ENCODE measurements at places on chromosomes 11 and 22.

DNA sequence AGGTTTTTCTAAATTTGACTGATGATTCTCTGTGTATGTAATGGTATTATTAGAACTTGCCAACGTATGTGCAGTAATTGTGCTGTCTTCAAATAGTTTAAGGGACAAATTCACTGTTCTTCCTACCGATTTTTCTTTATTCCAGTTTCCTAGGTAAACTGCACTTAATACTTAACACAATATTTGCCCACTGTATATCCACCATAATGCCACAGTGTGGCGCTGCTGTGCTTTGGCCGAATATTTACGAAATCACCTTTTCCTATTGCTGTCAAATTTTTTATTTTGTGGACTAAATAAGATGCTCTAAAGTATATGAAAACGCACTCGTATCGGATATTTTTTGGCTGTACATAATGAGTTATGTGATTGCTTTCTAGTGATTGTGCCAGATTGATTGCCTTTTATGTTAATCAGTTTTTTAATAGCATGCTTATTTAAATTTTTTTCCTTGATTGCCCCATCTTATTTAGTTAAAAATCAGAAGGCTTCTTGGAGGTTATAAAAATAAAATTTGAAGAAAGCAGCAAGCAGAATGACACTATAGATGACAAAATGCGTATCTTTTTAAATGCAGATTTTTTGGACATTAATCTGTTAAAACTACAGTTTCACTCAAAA, 10.5 kb downstream of the AASDHPPT start:
- DNase-seq, result peak; percentile 23

DNA sequence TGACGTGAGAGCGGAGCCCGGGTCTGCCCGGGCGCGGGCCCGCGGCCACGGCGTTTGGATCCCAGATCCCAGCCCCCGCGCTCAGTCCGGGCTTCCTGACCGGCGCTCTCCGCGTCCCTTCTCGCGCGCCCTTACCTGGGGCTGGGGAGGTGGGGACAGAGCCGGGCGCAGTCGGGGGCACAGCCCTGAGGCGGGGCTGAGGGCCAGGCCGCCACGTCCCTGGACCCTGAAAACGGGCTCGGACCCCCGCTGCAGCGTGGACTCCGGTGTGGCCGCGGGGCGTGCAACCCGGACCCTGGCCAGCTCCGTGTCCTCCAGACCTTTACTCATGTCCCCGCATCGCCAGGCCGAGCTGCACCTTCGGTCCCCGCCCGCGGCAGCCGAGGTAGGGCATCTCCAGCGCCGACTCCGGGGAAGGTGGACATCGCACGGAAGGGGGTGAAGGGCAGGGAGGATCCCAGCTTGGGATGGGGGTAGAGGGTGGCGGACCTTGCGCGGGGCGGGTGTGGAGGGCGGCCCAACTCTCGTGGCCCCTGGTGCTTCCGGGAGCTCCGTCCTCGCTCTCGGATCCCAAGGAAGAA, 9.9 kb upstream of the AIFM3 start:
- DNase-seq, result peak; percentile 59

- no peak for DNase-seq
These were observed 24.1 kb downstream of the RRAS2 start for GRCh38 chr11:14334893-14335292.

DNA sequence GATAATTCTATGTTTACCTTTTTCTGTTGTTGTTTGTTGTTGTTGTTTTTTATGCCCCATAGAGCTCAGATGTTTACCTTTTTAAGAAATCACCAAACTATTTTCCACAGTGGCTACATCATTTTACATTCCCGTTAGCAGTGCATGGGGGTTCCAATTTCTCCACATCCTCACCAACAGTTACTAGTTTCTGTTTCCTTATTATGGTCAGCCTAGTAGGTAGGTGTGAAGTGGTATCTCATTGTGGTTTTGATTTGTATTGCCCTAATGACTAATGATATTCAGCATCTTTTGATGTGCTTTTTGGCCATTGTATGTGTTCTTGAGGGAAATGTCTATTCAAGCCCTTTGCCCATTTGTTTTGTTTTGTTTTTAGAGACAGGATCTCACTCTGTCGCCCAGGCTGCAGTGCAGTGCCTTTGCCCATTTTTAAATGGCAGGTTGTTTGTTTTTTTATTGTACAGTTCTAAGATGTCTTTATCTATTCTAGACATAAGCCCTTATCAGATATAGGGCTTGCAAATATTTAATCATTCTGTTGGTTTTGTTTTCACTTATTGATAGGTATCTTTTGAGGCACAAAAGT, 27.5 kb downstream of the CHEK2 start:
- DNase-seq, result no peak

DNA sequence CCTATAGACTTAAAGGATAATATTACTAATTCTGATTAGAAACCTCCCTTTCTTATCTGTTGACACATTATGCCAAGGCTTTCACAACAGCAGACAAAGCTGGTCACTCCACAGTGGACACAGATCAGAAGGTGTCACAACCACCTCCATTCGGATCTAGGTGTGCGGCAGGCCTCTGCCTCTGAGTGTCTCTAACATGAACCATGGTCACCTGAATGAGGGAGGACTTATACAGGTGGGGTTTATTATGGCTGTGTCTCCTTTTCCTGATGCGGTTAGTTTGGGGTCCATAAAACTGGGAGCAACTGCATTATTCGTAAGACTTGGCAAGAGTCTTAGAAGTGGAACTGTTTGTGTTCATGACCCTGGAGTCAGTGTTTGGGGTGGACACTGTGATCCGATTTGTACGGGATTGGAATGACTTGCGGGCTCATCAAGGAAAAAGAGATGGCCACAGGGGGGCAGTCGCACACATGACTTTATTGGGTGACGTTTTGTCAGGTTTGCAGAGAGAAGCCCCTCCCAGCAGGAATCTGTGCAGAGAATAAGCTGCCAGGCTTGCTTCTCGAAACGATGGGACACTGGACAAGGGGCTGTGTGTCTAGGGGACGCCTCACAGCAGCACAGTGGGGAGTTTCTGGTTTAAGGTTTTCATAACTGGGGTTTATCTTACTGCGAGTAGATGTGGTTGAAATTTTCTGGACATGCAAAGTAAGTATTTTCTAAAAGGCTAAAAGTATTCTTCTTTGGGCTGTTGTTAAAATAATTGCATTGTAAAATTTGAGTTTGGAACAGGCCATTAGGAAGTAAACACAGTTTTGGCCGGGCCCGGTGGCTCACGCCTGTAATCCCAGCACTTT, 90.6 kb downstream of the GAB4 start:
- peak; percentile 80 for DNase-seq

- no peak for DNase-seq
These were observed 18.5 kb downstream of the PRR33 start for GRCh38 chr11:1873048-1873812.

- DNase-seq, result no peak
These were observed 245.2 kb downstream of the NTM start for GRCh38 chr11:131615611-131616010.

- peak; percentile 12 for DNase-seq
These were observed 61.6 kb downstream of the DYNC2H1 start for GRCh38 chr11:103170865-103171264.

DNA sequence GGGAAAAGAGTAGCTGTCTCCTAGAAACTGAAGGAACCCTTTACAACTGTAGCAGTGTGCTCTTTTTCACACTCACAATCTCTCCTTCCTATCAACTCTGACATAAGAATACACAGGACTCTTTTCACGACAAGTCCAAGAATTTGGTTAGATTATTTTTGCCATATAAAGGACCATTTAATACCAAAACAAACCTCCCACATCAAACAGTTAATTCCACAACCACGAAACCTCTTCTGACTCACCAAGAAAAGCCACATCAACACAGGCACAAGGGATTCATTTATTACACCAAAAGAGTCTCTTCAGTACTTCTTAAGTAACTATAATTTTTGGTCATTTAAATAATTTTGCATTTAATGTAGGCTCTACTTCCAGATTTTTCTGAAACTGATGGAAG, 222.6 kb upstream of the PITPNB start:
- peak; percentile 45 for DNase-seq

Data from AG20443 (cell line).